ENCODE measurements at places on chromosomes 7 and 10.

DNA sequence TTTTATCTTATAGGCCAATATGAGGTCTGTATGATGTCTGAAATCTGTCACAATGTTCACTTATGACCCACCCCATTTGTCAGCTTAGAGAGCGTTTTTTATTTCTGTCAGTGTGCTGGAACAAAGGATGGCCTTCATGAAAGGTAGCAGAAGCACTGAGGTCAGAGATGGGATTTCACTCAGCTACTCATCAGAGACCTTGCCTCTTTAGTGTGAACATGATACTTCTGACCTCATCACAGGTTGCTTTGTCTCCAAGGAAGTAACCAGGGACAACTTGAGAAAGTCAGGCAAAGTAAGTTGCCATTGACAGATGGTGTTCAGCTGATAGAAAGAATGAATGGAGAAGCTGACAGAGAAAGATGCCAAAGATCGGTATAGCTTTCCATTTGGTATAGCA lies 16.3 kb downstream of the YAE1 start:
- no peak for DNase-seq

GRCh38 chr7:16550671-16551070 lies 24.0 kb downstream of the LRRC72 start:
- no peak for DNase-seq

DNA sequence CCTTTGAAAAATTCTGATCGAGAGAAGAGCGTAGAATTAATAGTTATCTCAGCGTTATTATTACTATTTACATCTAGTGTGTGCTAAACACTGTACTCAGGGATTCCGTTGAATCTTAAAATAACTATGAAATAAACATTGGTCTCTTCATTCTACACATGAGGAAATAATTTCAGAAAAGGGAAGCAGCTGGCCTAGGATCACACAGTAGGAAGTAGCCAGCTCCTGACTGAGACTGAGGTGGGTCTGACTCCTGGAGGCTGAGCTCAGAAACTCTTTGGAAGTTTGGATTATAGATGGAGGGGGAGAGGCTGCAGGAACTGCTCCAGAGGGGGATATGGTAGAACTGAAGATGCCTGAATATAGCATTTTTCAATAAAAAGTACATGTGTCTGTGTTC lies 183.9 kb upstream of the WDR11 start:
- DNase-seq = no peak

DNA sequence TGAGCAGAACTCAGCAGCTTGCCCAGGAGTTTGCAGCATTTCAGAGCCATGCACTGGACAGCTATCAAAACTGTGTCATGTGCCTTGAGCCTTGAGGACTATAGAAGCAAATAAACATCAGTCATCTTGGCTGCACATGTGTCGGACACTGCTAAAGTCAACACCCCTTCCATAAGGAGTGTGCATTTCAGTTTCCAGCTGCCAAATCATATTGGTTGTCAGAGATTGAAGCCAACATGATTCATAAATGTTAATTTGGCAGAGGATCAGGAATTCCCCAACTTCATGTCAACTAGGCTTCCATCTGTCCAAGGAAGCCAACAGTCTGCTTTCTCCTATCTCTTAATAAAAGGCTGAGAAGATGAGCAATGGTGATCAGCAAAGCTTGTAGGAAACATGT lies 32.8 kb downstream of the SLC16A12 start:
- DNase-seq = peak; percentile 55

DNA sequence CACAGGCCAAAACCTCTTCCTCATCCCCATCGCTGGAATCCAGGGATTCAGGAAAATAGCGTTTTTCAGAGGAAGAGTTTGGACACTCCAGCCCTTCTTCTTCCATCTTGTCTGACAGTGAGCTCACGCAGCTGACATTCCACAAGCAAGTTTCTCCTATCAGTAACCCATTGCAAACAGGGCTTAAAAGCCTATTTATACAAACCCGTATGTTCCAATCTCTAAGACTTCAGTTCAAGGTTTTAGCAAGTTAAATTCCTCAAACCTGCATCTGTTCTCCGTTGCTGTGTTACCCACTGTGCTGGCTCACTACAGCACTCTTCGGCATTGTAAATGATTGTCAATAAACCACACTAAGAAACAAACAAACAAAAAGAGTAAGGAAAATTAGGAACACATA lies 373 bp downstream of the DHX32 start:
- no peak for DNase-seq

DNA sequence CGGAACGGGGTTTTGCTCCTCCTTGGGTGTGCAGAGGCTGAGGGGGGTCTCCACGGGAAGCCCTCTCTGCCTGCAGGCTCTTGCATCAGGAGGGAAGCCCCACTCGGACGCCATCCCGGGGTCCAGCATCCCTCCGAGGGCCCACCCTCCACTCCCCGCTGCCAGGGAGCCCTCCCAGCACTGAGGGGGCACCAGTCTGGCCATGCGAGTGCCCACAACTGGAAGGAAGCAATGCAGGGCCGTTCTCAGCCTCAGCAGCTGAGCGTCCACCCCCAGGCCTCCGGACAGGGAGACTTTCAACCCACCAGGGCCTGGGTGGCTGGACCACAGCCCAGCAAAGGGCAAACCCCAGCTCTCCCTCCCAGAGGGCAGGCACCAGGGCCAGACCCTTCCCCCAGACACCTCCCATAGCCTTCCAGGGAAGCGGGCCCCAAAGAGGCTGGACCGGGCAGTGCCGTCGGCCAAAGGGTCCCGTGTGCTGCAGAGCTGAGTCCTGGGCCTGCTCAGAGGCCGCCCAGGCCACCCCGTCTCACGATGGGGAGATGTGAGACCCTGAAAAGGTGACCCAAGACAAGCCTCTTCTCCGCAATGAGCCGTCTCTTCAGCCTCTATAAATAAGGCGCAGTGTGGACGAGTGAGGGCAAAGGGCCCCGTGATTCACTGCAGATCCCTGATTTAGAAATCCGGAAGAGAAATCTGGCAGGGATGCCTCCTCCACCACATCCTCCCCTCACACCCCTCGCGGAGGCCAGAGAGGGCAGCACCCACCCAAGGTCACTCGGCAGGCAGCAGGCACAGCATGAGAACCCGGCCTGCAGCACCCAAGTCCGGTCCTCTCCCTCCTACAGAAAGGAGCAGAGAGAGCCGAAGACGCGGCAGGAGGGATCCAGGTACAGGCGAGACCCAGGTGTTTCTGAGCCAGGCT lies 81.9 kb upstream of the DNAAF5 start:
- DNase-seq = no peak

GRCh38 chr7:18905316-18905943 lies 212.0 kb downstream of the TWIST1 start:
- DNase-seq = no peak

DNA sequence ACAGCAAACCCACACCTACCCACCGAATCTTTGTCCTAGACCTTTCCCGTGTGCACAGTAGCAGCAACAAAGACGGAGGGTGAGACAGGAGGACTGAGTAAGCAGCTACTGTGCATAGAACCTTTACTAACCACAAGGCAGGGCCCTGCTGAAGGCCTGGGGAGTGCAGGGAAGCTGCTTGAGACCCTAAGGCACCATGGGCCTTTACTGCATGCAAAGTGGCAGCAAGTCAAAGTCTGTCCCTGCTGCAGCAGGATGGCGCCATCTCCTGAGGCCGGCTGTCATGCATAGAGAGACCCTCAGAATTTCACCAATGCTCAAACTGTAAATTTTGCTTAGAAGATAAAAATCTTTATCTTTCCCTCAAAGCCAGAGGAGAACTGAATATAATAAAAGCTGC lies 610.5 kb downstream of the ACTR3B start:
- DNase-seq = no peak

DNA sequence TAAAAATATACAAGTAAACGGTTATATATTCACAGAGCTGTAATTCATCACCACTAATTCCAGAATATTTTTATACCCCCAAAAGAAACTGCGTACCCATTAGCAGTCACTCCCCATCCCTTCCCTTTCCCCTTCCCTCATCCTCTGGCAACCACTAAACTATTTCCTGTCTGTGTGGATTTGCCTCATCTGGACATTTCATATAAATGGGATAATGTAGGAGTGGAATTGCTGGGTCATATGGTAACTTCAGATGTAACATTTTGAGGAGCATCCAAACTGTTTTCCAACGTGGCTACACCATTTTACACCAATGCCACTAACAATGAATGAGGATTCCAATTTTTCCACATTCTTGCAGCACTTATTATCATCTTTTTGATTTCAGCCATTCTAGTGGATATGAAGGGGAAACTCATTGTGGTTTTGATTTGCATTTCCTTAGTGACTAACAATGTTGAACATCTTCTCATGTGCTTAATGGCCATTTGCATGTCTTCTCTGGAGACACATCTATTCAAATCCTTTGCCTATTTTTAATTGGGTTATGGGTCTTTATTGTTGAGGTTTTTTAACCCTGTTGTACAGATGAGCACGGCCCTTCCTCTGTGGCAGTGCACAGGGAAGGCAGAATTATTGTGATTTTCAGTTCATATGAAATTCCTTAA lies 79.2 kb downstream of the RBM20 start:
- no peak for DNase-seq

- DNase-seq = peak; percentile 59
These were observed 97.6 kb upstream of the GPR22 start for GRCh38 chr7:107372298-107372697.

GRCh38 chr10:78472551-78472890 lies 438.9 kb downstream of the RPS24 start:
- DNase-seq = no peak

GRCh38 chr10:54728511-54728910 lies 72.5 kb downstream of the PCDH15 start:
- DNase-seq = no peak

DNA sequence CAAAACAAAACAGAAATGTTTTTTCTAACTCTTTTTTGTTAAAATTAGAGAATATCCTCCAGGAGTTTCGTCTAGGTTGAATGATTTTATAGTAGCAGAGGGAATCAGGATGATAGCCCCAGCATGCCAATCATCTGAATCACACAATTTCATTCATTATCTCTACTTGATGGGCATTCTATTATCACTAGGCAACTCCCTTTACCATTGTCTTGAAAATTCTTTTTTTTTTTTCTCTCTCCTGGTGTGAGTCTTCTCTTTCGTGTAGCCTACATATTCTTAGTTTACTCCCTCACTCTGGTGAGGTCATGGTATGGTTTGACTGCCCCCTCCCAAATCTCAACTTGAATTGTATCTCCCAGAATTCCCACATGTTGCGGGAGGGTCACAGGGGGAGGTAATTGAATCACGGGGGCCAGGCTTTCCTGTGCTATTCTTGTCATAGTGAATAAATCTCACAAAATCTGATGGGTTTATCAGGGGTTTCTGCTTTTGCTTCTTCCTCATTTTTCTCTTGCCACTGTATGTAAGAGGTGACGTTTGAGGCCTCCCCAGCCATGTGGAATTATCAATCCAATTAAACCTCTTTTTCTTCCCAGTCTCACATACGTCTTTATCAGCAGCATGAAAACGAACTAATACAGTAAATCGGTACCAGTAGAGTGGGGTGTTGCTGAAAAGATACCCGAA lies 105.0 kb downstream of the OTUD1 start:
- DNase-seq = no peak

- DNase-seq = peak; percentile 41
These were observed 334.3 kb downstream of the CACNA2D1 start for GRCh38 chr7:82109288-82109687.

DNA sequence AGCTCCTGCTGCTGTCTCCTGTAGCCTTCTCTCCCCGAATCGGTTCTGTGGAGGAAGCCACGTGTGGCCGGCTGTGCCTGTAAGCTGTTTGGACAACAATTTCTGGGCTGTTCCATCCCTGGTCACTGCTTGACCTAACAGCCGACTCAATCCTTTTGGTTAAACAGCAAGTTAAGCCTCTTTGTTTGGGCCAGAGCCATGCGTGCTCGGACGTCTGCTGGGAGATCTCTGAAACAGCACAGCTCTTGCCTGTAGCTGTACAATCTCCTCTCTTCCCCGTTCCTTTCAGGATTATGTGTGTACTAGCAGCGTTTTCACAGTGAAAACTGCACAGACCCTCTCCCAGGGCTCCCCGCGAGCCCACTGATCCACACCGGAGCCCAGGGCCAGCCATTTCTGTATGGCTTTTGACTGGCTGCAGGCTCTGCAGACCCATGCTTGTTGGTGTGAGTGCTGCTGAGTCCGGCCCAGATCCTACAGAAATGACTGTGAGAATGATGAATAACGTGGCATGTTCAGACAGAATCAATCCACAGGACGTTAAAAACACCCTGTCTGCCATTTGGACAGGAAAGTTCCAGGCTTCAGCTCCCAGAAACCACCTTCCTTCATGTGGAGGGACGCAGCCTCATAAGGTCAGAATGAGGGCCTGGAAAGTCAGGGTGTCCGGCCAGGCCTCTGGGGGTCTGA lies 428.6 kb upstream of the ADARB2 start:
- no peak for DNase-seq

GRCh38 chr7:121182281-121182680 lies 146.5 kb upstream of the WNT16 start:
- DNase-seq = no peak
